ENCODE measurements at places on chromosomes 2 and 18.

GRCh38 chr2:42324949-42325348, 36.1 kb downstream of the COX7A2L start:
- no peak for DNase-seq

DNA sequence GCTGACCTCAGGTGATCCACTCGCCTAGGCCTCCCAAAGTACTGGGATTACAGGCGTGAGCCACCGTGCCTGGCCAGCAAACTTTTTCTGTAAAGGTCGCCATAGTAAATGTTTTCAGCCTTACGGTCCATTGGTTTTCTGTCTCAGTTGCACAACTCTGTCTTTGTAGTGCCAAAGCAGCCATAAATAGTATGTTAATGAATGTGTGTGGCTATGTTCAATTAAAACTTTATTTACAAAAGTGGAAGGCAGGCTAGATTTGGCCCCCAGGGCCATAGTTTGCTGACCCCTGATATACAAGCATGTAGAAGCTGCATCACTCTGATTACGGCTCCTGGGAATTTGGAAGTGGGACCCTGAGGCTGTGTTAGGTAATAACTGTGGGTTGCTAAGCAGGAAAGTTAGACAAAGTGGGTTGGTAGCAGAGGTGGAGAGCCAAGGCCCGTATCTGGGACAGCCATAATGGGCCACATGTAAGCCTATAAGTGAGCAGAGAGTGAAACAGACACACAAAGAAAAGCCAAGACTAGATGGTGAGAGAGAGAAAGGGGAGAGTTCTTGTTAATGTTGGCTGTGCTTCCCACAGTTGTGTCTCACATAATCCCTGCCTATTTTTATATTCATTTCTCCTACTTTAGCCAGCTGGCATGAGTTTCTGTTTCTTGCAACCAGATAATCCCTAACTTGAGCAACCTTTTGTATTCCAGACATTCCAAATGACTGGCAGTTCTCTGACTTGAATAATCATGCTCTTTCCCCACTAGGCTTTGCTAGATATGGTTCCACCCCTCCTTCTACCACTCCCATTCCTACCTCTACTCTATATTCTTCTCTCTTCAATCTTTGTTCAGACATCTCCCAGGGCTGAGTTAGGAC, 223.3 kb upstream of the STON1 start:
- DNase-seq: no peak

DNA sequence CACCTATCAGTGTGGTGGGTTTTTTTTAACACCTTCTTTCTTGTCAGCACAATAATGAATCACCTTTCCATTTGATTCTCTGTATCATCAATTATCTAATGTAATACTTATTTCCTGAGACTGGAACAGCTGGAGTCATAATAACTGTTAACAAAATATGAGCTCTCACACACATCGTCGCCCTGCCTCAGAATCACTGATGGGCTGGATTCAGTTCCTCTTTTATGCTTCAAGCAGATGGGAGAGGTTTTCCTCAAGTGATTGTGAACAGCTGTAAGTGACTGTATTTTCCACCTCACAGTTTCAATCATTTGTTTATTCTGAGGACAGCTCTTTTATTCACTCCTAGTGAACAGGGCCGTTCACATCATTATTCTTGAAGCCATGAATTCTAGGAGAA, 330.2 kb downstream of the DSC3 start:
- DNase-seq: no peak

- no peak for DNase-seq
Observed at GRCh38 chr2:8252997-8253694, 428.7 kb upstream of the ID2 start.

DNA sequence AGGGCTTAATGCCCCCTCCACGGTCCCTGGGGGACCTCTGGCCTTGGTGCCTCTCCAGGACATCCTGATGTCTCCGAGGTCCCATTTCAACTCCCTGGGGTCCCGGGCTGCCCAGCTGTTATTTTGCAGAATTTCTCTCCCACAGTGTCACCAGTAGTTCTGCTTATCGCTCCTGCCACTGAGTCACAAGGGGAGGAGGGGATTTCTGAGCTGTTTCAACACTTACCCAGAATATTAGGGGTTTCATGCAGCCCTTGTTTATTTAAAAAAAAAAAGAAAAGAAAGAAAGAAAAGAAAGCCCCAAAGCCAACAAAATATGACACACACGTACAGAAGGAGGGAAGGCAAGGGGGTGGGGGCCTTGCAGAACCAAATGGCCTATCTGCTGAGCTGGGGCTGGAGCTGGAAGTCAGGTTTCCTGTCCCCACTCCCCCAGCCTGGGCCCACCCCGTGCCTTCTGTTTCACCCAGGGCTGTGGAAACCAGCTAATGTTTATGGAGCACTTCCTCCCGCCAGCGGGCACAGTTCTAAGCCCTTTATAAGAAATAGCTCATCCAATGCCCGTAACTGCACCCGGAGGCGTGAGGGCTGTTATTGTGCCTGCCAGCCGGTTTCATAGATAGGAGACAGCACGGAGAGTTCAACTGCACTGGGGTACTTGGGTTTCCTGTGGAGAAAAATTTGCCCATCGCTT, 8.4 kb upstream of the ARID5A start:
- DNase-seq: peak; percentile 78

GRCh38 chr2:85263591-85263990, 64.2 kb downstream of the TGOLN2 start:
- DNase-seq: no peak

- no peak for DNase-seq
Observed at GRCh38 chr2:152415231-152415642, 80.3 kb downstream of the FMNL2 start.

GRCh38 chr18:10895976-10896375, 253.4 kb downstream of the PIEZO2 start:
- DNase-seq: no peak

DNA sequence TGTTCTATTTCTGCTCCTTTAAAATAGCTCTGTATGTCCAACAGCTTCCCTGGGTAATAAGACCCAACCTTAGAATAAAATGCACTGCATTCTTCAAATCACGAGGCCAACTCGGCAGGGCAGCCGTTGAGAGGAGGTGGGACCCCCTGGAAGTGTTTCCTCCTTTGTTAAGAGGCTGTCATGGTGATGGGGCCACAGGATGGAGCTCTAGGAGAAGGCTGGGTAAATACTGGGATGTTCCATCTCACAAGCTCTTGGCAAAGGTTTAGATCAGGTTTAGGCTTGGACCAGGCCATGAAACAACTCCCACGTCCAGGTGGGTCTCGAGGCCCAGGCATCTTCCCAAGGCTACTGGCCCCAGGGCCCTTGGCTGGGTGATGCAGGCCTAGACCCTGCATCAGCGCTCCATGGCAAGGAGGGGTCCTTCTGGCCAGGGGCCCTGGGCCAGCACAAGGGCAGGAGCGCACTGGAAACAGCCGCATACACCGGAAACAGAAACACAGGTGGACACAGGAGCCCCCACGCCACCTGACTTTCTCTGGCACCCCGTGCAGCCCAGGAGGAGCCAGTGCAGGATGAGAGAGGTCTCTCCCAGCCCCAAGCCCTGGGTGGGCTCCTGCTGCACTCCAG, 38.8 kb upstream of the OTOS start:
- no peak for DNase-seq

GRCh38 chr2:219496825-219497494, 1.7 kb upstream of the GMPPA start:
- no peak for DNase-seq

- no peak for DNase-seq
Observed at GRCh38 chr18:67778016-67778415, 261.5 kb upstream of the DSEL start.

DNA sequence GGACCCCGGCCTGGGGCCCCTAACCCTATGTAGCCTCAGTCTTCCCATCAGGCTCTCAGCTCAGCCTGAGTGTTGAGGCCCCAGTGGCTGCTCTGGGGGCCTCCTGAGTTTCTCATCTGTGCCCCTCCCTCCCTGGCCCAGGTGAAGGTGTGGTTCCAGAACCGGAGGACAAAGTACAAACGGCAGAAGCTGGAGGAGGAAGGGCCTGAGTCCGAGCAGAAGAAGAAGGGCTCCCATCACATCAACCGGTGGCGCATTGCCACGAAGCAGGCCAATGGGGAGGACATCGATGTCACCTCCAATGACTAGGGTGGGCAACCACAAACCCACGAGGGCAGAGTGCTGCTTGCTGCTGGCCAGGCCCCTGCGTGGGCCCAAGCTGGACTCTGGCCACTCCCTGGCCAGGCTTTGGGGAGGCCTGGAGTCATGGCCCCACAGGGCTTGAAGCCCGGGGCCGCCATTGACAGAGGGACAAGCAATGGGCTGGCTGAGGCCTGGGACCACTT, 16.4 kb downstream of the EMX1 start:
- no peak for DNase-seq

GRCh38 chr2:237566401-237567235, at the start of gene PRLH:
Gene PRLH (plus strand): TSS chr2:237566574. CDS start chr2:237566574, 0 bp downstream.
- no peak for DNase-seq

DNA sequence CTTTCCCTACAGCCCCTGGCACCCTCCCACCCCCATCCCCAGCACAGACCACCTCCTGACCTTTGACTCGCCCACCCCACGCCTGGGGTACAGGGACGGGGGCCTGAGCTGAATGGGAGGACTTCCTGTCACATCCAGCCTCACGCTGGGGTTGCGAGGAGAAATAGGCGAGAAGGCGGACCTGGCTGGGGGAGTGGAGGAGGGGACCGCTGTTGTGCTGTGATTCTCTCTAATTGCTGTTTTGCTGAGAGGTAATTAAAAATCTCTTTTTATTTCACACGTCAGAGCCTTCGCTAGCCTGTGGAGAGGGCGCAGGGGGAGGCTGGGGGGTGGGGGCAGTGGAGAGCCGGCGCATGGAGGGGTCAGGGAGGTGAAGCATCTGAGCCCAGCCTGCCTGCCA, 9.7 kb upstream of the ECEL1 start:
- no peak for DNase-seq

- no peak for DNase-seq
Observed at GRCh38 chr2:206108713-206109112, 22.7 kb upstream of the INO80D start.

DNA sequence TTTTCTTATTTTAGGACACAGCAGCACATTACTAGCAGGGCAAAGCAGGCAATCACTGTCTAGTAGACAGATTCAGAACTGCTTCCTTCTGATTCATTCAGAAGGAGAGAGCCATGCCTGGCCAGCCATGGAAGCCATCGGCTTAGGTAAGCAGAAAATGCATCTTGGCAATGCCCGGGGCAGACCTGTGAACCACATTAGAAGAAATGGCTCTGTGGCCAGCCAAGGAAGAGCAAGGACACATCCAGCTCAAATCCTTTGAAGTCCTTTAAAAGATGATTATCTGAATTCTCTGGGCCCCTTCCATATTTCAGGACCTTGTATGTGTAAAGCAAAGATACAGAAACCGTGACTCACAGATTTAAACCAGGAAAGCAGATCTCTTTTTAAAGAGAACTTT, 227.4 kb downstream of the PID1 start:
- DNase-seq: no peak

GRCh38 chr2:160373666-160374065, 119.9 kb downstream of the RBMS1 start:
- DNase-seq: no peak

GRCh38 chr2:148615381-148615841, 29.1 kb upstream of the EPC2 start:
- no peak for DNase-seq

DNA sequence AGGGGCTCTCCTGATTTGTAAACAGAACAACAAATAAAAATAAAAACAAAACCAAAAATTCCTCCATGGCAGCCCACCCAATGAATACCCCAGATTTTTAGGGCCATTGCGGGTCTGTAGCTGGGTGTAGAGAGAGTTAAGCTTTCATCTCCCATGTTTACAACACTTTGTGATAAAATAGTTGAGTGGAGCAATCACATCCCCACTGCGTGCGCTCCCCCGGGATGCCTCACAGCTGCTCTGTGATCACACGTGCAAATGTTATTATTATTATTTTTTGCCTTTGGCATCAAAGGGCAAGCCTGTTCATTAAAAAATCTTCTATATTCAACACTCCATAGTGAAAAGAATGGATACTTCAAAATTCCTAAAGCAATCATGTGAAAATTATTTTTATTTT, 118.0 kb downstream of the MBP start:
- no peak for DNase-seq

GRCh38 chr2:37984176-37984575, 59.1 kb downstream of the RMDN2 start:
- no peak for DNase-seq

DNA sequence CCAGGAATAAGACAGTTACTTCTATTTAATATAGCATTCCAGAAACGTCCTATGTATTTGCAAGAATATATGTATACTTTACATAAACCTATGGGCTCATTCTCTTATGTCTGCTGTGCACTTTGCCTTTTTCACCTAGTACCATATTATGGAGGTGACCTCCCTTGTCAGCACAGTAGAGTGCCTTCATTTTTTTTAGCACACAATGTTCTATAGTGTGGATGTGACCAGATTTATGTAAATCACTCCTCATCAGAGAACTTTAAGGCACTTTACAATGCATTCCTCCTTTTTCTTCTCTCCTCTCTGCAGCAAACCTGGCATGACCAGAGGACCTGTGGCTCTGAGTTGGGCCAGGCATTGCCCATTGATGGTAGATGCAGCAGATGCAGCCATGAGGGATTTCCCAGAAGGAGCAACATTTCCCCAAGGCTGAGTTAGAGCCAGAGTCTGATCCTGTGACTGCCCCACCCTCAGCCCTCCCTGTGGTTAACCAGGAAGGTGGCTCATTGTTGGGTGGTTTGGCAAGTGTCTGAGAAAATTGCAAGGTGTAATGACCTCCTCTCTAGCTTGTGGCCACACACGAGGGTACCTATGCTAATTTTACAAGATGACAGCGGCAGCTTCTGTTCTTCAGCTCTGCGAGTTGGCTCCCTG, 76.5 kb upstream of the DLX2 start:
- DNase-seq: no peak

- DNase-seq: no peak
Observed at GRCh38 chr18:21798126-21798525, 57.5 kb downstream of the MIB1 start.

DNA sequence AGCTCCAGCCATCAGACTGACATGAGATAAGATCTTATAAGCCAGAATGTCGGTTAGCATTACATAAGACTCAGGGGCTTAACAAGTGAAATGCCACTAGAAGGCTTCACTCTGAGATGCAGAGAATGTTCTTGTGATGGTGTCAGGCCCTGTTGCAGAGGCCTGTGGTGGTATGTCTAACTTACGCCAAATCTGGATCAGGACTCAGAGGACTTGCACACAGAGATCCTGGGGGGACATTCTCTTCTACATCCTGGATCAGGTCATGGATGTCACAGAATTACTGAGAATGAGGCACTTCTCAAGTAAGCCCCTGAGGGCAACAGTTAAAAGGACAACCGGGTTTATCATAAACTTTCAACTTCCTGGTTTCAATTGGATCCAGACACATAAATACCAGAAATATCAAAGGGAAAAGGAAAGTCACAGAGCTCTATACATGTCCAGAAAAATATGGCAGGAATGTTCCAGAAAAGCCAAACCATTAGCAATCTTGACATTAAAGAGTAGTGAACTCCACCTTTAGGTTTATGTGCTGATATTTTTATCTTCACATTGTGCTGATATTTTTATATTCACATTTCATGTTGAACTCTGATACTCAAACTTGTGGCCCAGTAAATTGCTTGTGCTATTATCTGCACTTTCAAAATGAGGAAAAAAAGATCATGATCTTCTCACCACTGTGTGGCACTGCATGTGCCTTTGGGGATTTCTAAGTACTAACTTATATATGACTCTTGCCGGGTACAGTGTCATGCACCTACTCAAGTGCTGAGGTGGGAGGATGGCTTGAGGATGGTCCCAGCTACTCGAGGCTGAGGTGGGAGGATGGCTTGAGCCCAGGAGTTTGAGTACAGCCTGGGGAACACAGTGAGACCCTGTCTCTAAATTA, 137.5 kb upstream of the RNF152 start:
- DNase-seq: no peak
